Renal pelvis (tissue), 12 donors: ENCODE measurements at places on chromosomes 4 and X.

DNA sequence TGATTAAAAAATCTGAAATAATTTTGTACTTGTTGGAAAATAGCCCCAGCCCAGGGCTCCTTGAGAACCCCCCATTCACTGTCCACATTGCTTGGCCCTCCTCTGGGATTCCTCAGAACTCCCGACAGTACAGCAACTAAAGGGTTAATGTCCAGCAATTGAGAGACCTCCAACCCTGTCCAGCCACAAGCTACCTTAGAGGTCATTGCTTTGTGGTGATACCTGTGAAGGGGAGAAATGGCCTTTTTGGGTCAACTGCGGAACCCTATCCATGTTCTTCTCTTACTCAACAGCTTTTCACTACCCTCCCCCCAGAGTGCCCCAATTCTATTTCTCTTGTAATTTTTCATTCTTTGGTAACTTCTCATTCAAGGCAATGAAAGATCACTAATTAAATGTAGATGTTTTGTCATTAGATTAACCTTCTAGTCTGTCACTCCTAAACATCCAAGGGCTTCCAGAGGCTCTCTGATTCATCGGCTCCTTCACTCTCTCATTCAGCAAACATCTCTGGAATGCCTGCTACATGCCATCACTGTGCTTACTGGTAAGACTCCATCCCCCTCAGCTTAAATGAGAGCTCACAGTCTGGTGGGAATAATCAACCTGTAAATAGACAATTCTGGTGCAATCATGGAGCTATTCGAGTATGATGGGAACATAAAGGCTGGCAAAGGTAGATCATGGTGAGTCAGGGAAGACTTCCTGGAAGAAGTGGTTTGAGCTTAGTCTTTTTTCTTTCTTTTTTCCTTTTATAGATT lies 241.4 kb upstream of the PGRMC2 start:
- DNase-seq, result no peak

DNA sequence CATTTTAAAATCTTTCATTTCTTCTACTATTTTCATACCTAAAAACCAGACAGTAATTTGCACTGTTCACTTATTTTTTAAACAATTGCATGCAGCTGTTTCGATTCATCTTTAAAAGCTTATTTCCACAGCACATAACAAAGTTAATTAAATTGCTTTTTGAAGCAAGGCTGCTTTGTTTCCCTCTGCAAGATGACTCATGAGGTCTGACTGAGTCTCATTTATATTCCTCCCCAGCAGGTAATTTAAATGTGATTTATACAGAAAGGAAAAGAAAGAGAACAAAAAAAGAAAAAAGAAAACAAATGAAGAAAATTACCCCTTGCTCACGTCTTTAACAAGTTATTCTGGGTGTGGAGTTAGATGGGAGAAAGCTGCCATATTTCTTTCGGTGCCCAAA lies 22.8 kb downstream of the VMA21 start:
- DNase-seq, result no peak

GRCh38 chr4:14410516-14410915 lies 591.8 kb upstream of the CPEB2 start:
- no peak for DNase-seq

- DNase-seq, result no peak
Observed at GRCh38 chr4:87152310-87153041, 67.9 kb downstream of the KLHL8 start.

- no peak for DNase-seq
Observed at GRCh38 chr4:184568770-184569169, 80.5 kb downstream of the CASP3 start.

DNA sequence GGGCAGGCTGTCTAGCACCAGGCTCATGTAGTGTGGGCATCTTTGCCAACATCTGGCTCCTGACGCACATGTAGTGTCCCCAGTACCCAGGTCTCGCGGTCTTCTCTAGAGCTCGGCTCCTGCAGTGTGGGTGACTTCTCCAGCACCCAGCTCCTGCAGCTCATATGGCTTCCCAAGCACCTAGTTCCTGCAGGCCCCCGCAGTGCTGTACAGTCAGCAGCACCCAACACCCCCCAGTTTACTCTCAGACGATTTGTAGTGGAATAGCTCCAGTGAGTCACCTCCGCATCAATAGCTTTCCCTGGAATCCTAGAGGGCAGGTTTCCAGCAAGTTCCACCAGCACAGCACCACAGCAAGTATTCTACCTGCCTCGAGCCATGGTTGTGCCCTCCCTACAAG lies 30.9 kb downstream of the ZNF41 start:
- no peak for DNase-seq

DNA sequence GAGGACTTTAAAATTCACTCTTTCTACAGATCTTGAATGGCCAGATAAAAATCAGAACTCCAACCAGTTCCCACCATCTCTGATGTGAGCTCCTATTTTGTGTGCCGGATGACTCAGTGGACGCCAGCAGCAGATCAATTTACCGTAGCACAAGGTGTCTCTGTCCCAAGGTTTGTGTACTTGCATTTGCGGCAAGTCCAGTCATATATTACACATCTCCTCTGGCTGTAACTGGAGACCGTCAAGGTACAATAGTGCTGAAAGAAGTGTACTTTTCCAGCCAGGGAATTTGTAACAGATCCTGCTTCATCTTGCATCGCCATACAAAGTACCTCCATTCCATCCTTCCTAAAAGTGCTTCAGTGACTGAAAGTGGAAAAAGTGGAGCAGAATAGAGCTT lies 108.2 kb upstream of the SORBS2 start:
- peak; percentile 20 for DNase-seq

DNA sequence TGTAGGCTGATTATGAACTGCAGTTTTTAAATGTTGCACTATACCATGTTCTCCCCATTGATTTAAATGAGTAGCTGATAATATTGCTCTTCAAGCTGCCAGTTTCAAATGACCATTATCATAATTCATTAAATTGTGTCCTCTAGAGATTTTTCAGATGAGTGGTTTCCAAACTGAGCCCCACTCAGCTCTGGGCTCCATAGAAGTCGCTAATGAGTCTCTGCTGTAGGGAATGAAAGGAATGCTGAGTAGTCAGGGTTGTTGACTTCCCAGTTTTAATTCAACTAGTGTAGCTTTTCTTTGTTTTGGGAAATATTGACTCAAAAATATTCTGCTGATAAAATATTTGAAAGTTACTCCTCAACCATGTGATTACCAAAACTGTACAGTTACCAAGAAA lies 1081.1 kb downstream of the ARAP2 start:
- DNase-seq, result no peak

GRCh38 chr4:129900430-129900953 lies 804.5 kb downstream of the C4orf33 start:
- DNase-seq, result no peak
